ENCODE measurements at places on chromosomes 3 and 15.

DNA sequence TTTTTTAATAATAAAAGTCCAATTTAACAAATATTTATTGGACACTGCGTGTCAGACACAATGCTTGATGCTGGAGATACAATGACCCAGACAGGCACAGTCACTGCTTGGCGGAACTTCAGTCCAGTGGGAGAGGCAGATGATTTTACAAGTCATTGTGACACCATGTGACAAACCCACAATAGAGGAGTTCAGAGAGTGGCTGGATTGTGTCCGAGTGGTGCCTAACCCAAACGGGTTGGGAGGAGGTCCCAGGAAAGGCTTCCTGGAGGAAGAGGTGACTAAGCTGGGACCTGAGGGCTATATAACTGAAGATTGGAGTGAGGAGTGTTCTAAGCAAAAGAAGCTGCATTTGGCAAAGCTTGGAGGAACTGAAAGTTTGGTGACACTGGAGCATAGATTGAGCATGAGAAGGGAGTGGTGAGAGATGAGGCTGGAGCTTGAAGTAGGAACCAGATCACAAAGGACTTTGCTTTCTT lies 41.4 kb downstream of the CRTC3 start:
- peak; percentile 92 for DNase-seq

DNA sequence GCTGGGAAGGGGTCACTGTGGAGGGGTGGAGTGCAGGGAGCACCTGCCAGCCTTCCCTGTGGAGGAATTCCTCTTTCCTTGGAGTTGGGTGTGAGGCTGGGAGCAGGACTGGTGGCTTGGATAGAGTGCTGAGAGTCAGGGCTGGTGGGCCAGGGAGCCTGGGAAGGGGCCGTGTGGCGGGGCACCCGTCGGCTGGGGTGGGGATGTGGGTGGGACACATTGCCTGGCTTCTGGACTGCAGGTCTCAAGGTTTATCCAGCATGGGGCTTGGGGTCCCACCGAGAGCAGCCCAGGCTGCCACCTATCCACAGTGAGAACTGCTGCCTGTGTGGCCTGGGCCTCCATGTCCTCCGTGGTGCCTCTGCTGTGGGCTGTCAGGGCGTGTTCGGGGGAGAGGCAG lies 4.7 kb downstream of the PLXNA1 start:
- no peak for DNase-seq

GRCh38 chr3:146772211-146772743 lies 167.1 kb upstream of the PLSCR5 start:
- no peak for DNase-seq

- DNase-seq: peak; percentile 81
Measured at GRCh38 chr3:57227930-57228751, 612 bp downstream of the APPL1 start.

GRCh38 chr3:55897573-55898224 lies 410.6 kb upstream of the WNT5A start:
- no peak for DNase-seq

DNA sequence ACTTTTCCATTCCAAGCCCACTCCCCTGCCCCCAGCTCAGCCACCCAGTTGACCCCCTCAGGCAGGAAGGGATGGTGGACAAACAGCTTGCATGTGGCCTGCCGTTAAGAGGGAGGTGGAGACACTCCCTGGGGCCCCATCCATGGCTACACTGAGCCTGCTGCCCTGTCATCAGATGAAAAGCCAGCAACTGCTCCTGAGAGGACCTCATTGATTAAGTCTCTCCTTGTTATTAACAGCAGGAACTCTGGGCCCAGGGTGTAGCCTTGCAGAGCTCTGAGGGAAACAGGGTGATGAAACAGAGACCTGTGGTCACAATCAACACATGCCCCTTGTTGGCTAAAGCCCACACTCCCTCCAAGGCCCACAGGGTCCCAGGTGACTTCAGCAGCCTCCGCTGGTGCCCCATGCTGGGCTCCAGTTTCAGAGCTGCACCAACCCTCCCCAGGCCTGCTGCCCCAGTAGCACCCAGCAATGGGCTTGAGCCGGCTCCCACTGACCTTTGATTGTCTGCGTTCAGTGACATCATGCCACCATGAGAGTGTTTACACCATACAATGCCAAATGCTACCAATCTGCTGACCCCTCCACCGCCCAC lies 22.3 kb upstream of the TLE3 start:
- no peak for DNase-seq

DNA sequence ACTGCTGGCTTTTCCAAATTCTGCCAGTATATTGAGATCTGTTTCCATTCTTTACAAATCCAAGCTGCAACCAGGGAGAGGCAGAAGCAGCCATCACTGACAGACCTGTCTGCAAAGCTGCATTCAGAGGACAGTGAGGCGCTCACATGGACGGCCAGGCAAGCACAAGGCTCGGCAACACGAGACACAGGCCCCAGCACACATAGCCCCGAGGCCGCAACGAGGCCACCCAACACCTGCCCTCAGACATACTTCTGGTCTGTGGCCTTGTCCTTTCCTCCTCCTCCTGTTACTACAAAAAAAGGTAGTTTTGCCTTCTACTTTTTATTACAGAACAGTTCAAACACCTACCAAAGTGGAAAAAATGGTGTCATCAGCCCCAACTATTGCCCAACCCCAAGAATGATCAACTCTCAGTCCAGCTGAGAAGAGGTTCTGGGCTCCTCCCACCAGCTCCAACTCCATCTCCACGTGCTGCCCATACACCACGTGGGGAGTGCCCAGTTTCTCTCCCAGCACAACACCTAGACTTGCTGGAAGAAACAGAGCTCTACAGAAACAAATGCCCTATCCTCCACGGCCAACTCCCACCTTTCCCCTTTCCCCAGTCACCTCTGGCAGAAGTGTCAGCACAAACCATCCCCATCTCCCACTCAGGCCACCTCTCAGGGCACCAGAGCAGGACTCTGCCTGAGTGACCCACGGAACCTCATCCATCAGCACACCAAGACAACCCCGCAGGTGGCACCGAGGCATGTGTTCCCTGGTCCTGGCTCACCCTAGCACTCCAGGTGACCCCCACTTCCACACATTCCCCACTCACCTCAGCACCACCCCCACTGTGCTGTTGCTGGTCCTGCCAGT lies 7.4 kb downstream of the ZXDC start:
- DNase-seq: no peak

- DNase-seq: no peak
Measured at GRCh38 chr3:192840143-192840836, 77.4 kb downstream of the MB21D2 start.

- DNase-seq: no peak
Measured at GRCh38 chr3:23835087-23835486, 29.3 kb downstream of the UBE2E1 start.

DNA sequence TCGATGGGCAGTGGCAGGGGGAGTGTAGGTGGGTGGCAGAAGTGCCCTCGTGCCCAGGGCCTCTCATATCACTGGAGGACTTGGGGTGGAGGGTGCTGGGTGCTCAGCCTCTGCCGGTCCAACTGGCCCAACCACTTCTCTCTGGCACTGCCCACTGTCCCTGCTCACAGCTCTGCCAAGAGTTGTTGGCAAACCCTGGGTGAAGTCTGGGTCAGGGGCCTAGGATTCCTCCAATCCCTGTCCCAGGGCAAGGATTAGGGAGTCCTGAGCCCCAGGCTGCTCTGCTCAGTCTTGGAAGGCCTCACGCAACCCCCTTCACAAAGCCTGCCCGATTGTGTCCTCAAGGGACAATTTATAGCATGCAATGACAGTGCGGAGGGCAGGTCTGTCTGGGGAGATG lies 5.2 kb upstream of the PRKCD start:
- no peak for DNase-seq

- DNase-seq: no peak
Measured at GRCh38 chr15:84822653-84823281, 5.6 kb downstream of the ALPK3 start.

DNA sequence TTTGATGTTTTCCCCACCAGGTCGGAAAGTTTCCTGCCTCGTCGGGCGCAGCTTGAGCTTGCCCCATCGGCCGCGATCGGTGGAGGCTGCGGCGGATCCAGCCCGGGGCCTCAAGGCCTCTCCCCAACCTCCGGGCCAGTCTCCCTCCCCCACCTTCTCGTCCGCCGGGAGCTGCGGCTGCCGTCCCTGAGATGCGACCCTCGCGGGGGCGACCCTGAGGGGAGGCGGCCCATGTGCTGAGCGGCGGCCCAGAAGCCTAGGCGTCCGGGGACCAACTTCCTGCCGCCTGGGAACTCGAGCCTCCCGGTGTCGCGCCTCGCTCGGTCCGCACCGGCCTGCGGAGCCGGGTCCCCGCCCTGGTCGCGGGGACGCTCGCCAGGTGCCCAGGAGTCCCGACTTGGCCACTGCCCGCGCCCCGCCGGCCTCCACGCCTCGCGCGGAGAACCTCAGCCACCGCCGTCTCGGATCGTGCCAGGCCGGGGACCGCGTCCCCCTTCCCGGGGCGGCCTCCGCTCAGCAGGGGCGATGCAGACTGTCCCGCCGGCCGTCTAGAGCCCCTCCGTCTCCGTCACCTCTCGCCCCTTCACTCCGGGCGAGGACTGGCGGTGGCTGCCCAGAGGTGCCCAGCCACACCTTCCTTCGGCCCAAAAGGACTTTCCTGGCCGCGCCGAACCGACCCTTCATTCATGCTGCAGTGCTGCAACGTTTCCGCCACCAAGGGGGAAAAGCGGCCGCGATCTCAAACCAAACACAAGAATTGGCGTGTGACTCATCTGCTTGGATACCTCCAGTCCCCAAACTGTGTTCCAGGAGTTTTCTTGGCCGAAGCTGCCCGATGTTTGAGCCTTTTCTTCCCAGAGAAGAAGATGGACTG lies 656 bp downstream of the SLMAP start:
- peak; percentile 34 for DNase-seq

DNA sequence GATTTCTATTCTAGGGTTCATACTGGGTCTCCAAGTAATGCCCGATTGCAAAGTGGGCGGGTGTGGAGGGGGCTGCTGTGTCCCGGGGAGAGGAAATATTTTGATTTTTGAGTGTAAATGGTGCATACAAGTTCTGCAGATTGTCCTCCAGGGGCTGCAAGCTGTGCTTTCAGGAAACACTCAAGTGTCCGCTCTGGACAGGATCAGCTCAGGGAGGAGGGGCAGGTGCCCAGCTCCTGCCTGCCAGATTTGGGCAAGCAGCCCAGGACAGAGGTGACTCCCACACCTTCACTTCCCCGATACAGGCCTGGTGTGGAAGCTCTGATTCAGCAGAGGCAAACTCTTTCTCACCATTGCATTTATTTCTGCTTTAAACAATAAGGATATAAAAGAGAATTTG lies 142.7 kb downstream of the ALDH1A2 start:
- no peak for DNase-seq

All from Ammon's horn (tissue), 1 donor.